ENCODE measurements at places on chromosomes 5 and 9. TPM values are rescaled to one million over a fixed set of nuclear protein-coding genes. Genes with fewer than 3 reads are reported as not detected.

LCN1 gene
- total RNA-seq, result not detected

DNA sequence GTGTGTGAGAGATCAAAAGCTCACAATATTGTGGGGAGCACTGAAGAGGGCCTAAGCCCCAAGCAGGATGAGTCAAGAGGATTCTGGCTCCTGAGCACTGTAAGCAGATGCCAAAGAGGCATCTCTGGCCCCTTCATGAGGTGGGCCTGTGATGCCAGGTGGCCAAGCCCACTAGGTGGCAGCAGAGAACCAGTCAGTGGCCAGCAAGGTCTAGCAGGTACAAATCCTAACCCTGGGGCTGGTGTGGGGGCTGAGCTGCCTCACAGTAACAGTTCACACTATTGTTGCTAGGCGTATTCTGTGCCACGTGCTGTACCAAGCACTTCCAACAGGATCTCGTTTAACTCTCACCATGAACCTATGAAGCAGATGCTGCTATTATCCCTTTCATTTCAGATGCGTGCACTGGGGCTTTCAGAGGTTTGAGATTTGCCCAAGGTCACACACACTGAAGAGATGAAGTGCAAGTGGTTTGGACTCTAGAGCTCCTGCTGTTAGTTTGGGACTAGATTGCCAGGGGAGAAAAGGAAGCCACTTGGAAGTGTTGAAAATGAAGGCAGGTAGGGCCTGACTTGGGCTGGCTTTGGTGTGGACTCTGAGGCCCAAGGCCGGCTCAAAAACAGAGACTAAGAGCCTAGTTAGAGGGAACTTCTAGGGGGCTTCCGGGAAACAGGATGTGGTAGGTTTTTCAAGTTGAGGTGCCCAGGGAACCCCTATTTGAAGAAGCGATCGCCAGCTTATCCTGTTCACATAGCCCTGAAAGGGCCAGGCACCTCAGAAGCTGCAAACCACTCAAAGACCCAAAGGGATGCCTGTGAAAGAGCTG is 4.4 kb upstream of the MLANA start:
- peak; percentile 74 for DNase-seq

DNA sequence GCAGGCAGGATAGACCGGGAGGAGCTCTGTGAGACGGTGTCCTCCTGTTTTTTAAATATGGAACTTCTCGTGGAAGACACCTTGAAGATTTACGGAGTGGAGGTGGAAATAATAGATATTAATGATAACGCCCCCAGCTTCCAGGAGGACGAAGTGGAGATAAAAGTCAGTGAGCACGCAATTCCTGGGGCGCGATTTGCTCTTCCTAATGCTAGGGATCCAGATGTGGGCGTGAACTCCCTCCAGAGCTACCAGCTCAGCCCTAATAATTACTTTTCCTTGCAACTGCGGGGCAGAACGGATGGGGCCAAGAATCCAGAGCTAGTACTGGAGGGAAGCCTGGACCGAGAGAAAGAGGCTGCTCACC is 621 bp downstream of the PCDHGA11 start:
- no peak for DNase-seq

SOHLH1 gene
- total RNA-seq, result not detected

- no peak for DNase-seq
Measured at GRCh38 chr5:154476354-154477205, 1.4 kb downstream of the HAND1 start.

- DNase-seq, result no peak
Measured at GRCh38 chr9:93077367-93077766, 18.6 kb upstream of the CARD19 start.

NIM1K gene
- 0.70 TPM for total RNA-seq

TXNDC8 gene
- not detected for total RNA-seq

DNA sequence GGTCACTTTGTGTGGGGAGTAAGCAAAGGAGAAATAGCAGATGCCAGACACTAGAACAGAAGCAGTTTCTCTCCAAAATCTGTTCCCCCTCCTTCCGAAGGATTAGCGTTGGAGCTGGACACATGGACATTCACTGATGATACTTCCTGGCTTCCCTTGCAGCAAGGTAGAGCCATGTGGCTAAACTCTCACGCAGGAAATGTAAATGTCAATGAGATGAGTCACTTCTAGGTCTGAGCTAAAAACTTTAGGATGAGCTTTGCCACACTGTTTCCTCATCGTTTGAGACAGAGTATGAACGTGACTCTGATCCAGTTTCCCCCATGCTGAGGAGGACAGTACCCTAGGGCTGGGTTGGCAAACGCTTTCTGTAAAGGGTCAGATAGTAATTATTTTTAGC is 5.1 kb downstream of the BHMT2 start:
- no peak for DNase-seq

- DNase-seq, result no peak
Measured at GRCh38 chr5:113264046-113264445, 170.7 kb downstream of the TSSK1B start.

DNA sequence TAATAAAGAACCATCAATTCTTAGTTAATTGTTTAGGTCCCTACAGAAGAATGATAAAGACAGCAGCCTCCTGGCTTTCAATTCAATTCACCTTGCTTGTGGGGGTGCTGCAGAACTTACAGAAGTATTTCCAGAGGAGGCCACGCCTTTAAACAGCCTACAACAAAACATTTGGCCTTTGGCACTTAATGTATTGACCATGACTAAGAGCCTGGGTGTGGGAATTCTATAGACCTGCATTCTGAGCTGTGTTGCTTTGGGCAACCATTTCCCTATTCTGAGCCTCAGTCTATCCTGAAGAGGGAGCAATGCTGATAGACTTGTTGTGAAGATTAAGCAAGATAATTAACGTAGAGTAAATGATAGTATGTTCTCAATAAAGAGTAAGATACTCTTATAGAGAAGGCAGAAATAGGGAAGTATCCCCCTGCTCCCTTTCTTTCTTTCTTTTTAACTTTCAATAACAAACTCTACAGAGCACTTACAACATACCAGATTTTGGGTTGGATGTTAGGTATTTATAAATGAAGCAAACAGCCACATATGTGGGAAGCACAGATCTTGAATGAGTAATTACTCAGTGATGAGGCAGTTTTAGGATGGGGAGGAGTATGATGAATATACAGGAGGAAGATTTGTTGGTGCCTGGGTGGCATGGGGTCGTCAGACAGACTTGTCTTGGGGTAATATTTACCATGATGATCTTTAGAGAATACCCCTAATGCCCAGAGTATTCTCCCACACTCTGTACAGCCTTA is 28.4 kb downstream of the PAPPA start:
- no peak for DNase-seq

- DNase-seq, result no peak
Measured at GRCh38 chr5:77306531-77306930, 96.1 kb downstream of the PDE8B start.

IFNA2 gene
- not detected for total RNA-seq

ELAVL2 gene
- total RNA-seq, result 0.79 TPM

All from T-cell (primary cell).